B cell (primary cell): ENCODE measurements at places on chromosomes 5 and 9.

- DNase-seq = no peak
Measured at GRCh38 chr5:164753434-164753833, 1248.0 kb downstream of the MAT2B start.

- no peak for DNase-seq
Measured at GRCh38 chr5:41275813-41276512, 62.6 kb upstream of the C6 start.

DNA sequence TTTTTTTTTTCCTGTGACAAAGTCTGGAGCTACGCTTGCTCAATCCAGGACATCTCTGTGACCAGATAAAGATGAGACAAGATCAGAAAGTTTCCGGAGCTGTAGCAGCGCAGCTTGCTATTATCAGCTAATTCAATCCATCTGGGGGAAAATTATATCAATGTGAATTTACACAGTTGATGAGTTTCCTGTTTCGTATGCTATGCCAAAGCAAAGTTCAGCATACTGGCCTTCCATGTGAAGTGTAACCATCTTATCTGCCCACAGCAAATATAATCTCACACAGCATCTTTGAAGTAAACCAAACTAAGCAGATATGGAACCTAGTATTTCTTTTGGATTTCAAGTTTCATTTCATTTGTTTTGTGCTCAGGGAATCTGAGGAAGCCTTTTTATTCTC, 1767.7 kb downstream of the EFNA5 start:
- DNase-seq = no peak

- no peak for DNase-seq
Measured at GRCh38 chr9:21160178-21160577, 6.3 kb downstream of the IFNA21 start.

GRCh38 chr5:108814551-108814950, 66.9 kb downstream of the FER start:
- no peak for DNase-seq

- no peak for DNase-seq
Measured at GRCh38 chr9:106092083-106092482, 397.7 kb downstream of the TMEM38B start.
